NCI-H2171 treated with DMSO at 0.1 percent for 48 hours (cell line): ENCODE measurements at places on chromosomes 5 and 9.
A peak's percentile ranks its signal among the peaks of the same experiment; 100 is the strongest.

GRCh38 chr9:35067056-35067455 is 5.4 kb downstream of the VCP start:
- DNase-seq: no peak

DNA sequence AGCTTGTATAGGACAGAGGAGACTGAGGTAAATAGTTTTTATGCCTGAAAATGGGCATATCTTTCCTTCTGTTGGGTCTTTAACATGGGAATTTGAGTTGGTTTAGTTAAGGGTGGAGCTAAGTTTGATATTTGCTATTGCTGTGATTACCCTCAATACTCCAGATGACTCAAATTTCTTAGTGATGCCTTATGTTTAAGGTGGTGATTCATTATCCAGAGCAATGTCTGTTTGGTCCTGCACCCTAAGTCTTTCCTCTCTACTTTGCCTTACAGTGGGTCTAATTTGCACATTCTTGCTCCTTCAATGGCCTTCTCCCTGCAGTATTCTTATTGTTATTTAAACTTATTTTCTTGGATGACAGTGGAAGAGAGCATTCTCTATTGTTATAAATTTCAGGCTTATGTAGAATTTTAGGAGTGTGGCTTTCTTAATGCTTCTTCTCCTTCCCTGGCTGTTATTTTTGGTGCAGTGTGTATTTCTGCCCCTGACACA is 312.9 kb upstream of the RPS23 start:
- DNase-seq: no peak

DNA sequence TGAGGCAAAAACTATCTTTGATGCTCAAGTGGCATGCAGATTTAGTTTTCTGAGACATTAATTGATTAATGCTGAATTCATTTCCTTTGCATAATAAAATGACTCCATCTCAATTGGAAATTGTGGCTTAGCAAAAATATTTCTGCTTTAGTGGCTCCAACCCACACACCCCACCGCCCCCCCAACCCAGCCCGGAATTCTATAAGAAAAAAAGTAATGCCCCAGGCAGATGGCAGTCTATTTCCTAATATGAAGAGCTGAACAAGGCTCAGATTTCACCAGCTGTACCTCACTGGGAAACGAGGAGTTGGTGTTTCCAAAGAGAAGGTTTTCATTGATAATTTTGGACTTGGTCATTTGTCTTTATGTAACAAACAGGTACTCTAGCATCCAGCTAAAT is 182.1 kb downstream of the FBN2 start:
- DNase-seq: peak; percentile 74

- peak; percentile 53 for DNase-seq
Measured at GRCh38 chr5:126976520-126977172, 53.7 kb downstream of the MARCHF3 start.

- no peak for DNase-seq
Measured at GRCh38 chr5:60362158-60362557, 337.8 kb downstream of the DEPDC1B start.

DNA sequence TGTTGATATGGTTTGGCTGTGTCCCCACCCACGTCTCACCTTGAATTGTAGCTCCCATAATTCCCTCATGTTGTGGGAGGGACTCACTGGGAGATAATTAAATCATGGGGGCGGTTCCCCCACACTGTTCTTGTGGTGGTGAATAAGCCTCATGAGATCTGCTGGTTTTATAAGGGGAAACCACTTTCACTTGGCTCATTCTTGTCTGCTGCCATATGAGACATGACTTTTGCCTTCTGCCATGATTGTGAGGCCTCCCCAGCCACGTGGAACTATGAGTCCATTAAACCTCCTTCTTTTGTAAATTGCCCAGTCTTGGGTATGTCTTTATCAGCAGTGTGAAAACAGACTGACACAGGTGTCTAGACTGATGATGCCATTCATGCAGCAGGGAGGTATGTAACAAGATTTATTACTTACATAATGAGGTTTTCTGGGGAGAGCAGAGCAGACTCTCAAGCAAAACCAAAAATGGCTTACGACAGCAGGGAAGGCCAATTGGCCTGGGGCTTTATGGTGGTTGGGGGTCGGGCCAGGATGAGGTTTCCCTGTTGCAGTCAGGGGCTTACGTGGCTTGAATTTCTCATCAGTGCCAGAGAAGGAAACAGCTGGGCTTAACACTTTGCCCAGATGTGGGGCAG is 9.5 kb upstream of the COMMD10 start:
- no peak for DNase-seq

GRCh38 chr5:167861129-167861927 is 430.1 kb upstream of the WWC1 start:
- DNase-seq: no peak

DNA sequence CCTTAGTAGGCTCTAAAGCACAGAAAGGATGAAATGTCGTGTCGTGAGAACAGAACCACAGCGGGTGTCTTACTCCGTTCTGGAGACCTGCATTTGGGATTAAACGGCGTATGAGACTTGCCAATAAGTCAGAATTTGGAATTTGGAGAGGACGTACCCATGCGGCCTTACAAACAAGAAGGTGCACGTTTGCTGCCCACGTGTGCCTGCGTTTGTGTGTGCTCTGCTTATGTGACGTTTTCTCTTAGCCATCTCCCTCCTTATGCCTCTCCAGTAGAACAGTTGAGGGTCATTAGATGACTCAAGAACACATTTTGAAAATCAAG is 171.6 kb upstream of the OTULINL start:
- no peak for DNase-seq

DNA sequence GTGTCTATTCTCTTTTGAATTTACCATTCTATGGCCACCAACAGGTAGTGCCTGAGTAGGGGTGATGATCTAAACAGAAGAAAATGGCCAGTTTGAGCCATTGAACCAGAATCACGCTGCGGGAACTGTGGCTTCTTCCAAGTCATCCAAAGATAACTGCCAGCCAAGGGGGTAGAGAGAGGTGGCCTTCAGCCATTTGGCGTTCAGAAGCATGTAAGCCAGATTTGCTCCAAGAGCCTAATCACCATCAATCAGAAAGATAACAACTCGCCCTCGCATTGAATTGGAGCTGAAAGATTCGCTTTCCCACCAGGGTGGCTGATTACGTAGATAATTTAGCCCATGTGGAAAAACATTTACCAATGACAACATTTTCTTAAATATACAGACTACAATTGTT is 1302.7 kb upstream of the DMAC1 start:
- DNase-seq: no peak

DNA sequence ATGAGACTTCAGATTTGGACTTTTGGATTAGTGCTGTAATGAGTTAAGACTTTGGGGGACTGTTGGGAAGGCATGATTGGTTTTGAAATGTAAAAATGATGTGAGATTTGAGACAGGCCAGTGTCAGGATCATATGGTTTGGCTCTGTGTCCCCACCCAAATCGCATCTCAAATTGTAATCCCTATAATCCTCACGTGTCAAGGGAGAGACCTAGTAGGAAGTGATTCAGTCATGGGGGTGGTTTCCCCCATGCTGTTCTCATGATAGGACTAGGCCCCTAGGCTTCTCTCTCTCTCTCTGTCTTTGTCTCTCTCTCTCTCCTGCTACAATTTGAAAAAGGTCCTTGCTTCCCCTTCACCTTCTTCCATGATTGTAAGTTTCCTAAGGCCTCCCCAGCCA is 473.3 kb upstream of the CD180 start:
- no peak for DNase-seq
